Mesangial cell (primary cell): ENCODE measurements at places on chromosomes 12 and 14. TPM values are rescaled to one million over a fixed set of nuclear protein-coding genes. Genes with fewer than 3 reads are reported as not detected.

Gene MAPKAPK5
- total RNA-seq = 29.4 and 37.6 TPM in 2 replicates

Gene FSCB
- 0.25 TPM in 1 of 2 replicates, not detected in the other for total RNA-seq

Gene CLEC1A
- not detected in 2 replicates for total RNA-seq

Gene GPRC5A
- total RNA-seq = 36.7 and 53.4 TPM in 2 replicates

Gene TEX52
- not detected in 2 replicates for total RNA-seq

Gene MDGA2
- total RNA-seq = 0.89 and 0.98 TPM in 2 replicates

Gene FOXN3
- total RNA-seq = 23.0 and 36.8 TPM in 2 replicates

Gene TSPAN31
- total RNA-seq = 28.4 and 38.9 TPM in 2 replicates

Gene TEX22
- total RNA-seq = 0.13 and 0.16 TPM in 2 replicates

Gene PDE3A
- total RNA-seq = 11.4 and 25.6 TPM in 2 replicates

Gene INSM2
- total RNA-seq = not detected in 2 replicates

Gene CFAP73
- total RNA-seq = not detected in 2 replicates

Gene SH2B3
- total RNA-seq = 32.1 and 48.2 TPM in 2 replicates
